A673 (cell line): ENCODE measurements at places on chromosomes 7 and 10. TPM values are rescaled to one million over a fixed set of nuclear protein-coding genes. Genes with fewer than 3 reads are reported as not detected.

TEX36 gene
- total RNA-seq = 0.61 and 1.3 TPM in 2 replicates

RASA4B gene
- 1.8 and 4.6 TPM in 2 replicates for total RNA-seq

ANXA8L1 gene
- not detected in 2 replicates for total RNA-seq

CPVL gene
- 72.3 and 75.9 TPM in 2 replicates for total RNA-seq

SRGN gene
- total RNA-seq = 0.32 TPM in 1 of 2 replicates, not detected in the other

LIPJ gene
- total RNA-seq = 0.11 TPM in 1 of 2 replicates, not detected in the other

ACTR3C gene
- 4.5 TPM in 2 replicates for total RNA-seq

ZNF467 gene
- total RNA-seq = 3.5 and 7.5 TPM in 2 replicates

UPK3BL1 gene
- total RNA-seq = 10.4 and 11.4 TPM in 2 replicates

PHYH gene
- 5.1 and 8.6 TPM in 2 replicates for total RNA-seq

MMRN2 gene
- 0.09 TPM in 1 of 2 replicates, not detected in the other for total RNA-seq

KIAA1217 gene
- 76.2 and 94.1 TPM in 2 replicates for total RNA-seq

PLEKHS1 gene
- total RNA-seq = 0.09 TPM in 1 of 2 replicates, not detected in the other

OR2A1 gene
- 0.44 and 0.60 TPM in 2 replicates for total RNA-seq

SERPINE1 gene
- total RNA-seq = 4.7 and 5.3 TPM in 2 replicates

FAM25G gene
- total RNA-seq = not detected in 2 replicates

VIPR2 gene
- not detected in 2 replicates for total RNA-seq

UNC5B gene
- 8.2 and 9.9 TPM in 2 replicates for total RNA-seq

CPA4 gene
- total RNA-seq = 0.35 TPM in 1 of 2 replicates, not detected in the other

PLCE1 gene
- total RNA-seq = 0.26 and 0.31 TPM in 2 replicates

RET gene
- 68.0 and 70.1 TPM in 2 replicates for total RNA-seq

NXPH1 gene
- total RNA-seq = not detected in 2 replicates

COBL gene
- not detected in 2 replicates for total RNA-seq

HOXA1 gene
- total RNA-seq = not detected in 2 replicates

CCAR1 gene
- 126 and 141 TPM in 2 replicates for total RNA-seq

ZNF12 gene
- 18.1 and 18.8 TPM in 2 replicates for total RNA-seq

PON1 gene
- not detected in 2 replicates for total RNA-seq

VWA2 gene
- not detected in 2 replicates for total RNA-seq

ADRA2A gene
- total RNA-seq = not detected in 2 replicates

TSPAN33 gene
- 1.6 and 3.5 TPM in 2 replicates for total RNA-seq

LRRD1 gene
- 0.11 TPM in 1 of 2 replicates, not detected in the other for total RNA-seq

SPDYE2B gene
- not detected in 2 replicates for total RNA-seq

FAS gene
- 30.4 and 40.3 TPM in 2 replicates for total RNA-seq

VWDE gene
- 0.11 and 0.32 TPM in 2 replicates for total RNA-seq

AGBL3 gene
- 2.4 and 2.9 TPM in 2 replicates for total RNA-seq

FAM237B gene
- not detected in 2 replicates for total RNA-seq
